ENCODE measurements at places on chromosomes 16 and 17.

DNA sequence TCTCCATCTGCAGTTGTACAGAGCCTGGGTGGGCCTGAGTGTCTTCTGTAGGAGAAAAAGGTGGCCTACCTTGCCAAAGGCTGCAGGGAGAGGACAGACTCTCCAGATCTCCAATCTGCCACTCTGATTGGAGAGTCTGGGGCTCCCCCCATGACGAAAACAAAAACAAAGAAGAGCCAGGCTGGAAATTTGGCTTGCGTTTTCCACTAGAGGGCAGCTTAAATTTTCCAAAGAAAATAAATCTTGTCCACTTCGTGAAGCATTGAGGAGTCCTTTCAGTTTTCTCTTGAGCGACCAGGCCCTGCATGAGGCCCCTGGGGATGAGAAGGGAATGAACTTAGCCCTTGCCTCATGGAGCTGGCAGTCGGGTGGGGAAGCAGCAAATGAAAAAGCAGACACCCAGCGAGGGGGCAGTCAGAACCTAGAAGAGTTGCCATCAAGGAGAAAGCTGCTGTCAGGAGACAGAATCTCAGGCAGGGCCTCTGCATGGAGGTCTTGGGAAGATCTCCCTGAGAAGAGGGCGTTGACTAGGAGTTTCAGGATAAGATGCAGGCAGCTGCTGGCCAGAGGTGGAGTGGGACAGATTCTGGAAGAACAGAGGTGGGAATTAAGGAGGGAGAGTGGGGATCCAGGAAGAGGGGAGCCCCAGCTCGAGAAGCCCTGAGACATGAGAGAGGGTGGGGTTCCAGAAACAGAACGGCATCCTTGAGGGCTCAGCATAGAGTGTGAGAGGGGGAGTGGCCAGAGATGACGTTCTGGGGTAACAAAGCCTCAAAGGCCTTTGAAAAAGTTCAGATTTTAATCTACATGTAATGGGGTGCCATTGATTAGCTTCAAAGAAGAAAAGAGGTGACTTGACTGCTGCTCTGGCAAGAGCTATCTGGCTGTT is 8.4 kb upstream of the SHCBP1 start:
- no peak for DNase-seq

DNA sequence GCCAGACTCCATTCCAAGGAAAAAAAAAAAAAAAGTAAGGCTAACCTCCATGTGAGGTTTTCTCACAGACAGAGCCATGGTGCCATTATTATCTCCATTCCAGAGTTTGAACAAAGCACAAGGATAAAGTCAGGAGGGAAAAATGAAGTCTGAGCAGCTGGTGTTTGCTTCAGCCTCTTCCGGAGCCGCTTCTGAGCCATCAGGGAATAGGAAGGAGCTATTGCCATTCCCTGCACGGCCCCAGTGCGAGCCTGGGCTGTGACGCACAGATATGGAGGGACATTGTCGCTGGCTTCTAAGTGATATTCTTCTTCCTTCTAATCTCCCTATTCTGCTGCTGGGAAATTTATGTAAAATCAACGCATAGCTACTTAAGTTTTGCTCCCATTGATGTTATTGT is 69.5 kb upstream of the PIRT start:
- no peak for DNase-seq

GRCh38 chr16:50537533-50538290 is 10.5 kb upstream of the NKD1 start:
- no peak for DNase-seq

DNA sequence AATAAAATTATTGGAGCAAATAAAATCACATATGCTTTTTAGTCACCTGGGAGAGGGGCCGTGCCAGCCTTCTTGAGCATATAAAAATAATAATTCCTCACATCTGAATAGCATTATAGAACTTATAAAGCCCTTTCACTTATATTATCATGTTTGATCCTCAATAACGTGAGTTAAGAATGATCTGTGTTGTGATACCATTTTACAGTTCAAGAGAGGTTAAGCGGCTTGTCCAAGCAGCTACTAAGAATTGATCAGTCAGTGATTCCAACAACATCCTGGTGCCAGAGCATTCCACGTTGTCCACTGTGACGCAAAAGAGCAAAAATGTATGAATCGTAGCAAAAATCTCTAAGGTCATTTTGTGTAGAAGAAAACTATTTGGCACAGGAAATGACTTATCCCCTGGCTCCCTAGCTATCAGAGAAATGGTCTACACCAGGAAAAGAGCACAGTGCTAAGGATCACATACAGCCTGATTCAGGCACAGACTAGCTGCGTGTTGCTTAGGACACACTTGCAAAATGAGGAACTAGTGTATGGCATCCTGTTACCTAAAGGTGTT is 33.0 kb downstream of the ANKFN1 start:
- DNase-seq = no peak

GRCh38 chr16:71811261-71811803 is 2.7 kb upstream of the AP1G1 start:
- no peak for DNase-seq

- DNase-seq = no peak
These were observed 219.1 kb upstream of the IRX3 start for GRCh38 chr16:54505549-54506213.

- DNase-seq = no peak
These were observed 19.9 kb downstream of the IGFBP4 start for GRCh38 chr17:40463122-40463550.

DNA sequence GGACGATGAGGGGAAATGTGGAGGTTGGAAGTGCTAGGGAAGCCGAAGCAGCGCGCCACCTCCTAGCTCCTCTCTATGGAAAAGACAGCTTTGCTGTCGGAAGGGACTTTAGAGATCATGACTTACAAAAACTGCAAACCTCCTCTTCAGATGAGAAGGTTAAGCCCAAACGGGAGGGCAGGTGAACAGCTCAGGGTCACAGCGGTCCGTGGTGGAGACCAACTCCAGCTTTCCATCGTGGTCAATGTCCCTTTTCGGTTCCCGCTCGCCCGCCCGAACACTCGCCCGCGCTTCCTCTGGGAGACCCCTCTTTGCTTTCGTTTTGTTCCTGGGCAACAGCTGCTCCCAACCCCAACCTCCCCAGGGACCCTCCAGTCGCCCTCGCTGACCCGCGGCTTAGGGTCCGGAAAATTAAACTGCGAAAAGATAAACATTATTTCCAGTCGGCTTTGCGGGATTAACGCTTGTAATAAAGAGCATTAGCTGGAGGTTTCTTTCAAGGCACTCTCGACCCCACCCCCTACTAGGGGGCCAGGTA is 7.7 kb downstream of the IRX6 start:
- no peak for DNase-seq

- no peak for DNase-seq
These were observed 11.4 kb upstream of the APOH start for GRCh38 chr17:66240630-66241029.

DNA sequence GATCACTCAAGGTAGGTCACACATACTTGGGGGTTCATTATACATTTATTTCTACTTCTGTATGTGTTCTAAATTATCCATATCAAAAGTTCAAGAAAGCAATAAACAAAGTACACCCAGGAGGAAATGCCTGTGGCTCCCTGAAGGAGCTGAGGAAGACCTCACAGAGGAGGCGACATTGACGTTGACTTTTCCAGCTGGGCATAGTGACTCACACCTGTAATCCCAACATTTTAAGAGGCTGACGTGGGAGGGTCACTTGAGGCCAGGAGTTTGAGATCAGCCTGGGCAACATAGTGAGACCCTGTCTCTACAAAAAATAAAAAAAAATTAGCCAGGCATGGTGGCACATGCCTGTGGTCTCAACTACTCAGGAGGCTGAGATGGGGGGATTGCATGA is 16.3 kb downstream of the ITGAD start:
- no peak for DNase-seq

- no peak for DNase-seq
These were observed 18.6 kb downstream of the GDPD1 start for GRCh38 chr17:59238906-59239305.

- no peak for DNase-seq
These were observed 24.7 kb downstream of the SOCS3 start for GRCh38 chr17:78335209-78335608.

DNA sequence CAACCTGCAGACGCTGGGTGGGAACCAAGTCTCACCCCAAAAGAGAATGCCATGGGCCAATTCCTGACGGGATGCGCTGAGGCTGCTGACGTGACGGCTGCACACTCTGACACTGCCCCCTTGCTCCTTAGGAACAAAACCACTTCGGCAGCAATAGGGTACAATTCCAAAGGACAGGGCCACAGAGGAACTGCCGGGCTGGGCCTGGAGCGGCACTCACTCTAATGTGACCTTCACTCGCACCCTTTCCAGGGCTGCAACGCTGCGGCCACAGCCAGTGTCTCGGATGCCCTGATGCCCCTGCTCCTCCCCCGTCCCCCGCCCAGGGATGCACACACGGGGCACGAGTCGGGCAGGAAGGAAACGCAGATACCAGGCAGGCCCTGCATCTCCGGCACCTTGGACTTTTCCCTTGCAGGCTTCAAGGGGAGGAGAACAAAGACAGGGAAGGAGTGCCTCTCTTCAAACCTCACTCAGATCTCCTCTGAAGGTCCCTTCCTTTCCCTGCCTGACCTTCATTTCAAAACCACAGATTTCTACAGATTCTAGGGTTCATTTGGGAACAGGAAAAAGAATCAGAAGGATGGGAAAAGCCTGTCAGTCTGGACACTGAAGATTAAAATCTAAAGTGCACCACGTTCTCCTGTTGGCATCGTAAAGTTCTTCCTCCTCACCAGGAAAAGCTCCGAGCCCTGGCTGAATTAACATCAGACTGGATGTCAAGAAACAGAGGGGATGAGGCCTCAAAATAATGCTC is 2.3 kb downstream of the PITPNA start:
- no peak for DNase-seq
